H9 (cell line): ENCODE measurements at places on chromosomes 6 and 20. TPM values are rescaled to one million over a fixed set of nuclear protein-coding genes. Genes with fewer than 3 reads are reported as not detected.
A peak's percentile ranks its signal among the peaks of the same experiment; 100 is the strongest.

DNA sequence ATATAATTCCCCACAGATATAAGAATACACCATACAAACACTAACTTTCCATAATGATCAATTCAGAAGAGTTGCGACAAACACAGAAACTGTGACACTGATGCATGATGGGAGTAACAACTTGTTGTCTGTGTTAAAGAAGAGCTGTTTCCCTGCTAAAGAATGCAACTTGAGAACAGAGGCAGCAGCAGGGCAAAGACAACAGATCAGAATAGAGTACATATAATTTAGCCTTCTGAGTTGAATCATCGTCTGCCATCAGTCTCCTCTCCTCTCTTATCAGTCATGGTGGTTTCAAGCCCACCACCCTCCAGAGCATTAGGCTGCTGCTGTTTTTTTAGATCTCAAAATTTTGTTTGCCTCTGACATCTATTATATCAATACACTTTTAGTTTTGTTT lies 280.4 kb downstream of the UBE3D start:
- H3K4me3 ChIP-seq, result no peak overlapping the region
- no peaks in the 10 kb centered on the region for H3K27me3 ChIP-seq
- no peak overlapping the region for H3K27ac ChIP-seq
- DNase-seq, result no peak
- H3K36me3 ChIP-seq, result no peaks in the 10 kb centered on the region
- no peaks in the 10 kb centered on the region for H3K4me1 ChIP-seq

DNA sequence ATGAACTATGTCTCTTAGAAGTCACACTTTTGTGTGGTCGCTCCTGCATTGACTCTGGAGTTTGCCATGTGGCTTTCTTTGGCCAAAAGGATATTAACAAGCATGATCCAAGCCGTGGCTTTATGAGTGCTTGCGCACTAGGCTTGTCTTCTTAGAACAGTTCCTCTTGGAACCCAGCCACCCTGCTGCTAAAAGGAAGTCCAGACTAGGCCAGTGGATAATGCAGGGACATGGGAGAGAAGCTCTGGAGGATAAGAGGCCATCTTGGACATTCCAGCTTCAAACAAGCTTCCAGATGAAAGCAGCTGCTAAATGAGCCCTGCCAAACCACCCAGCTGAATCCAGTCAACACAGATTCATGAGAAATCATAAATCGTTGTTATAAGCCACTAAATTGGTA lies 346.4 kb downstream of the CDC5L start:
- no peak overlapping the region for H3K27ac ChIP-seq
- DNase-seq, result no peak
- H3K4me1 ChIP-seq, result no peaks in the 10 kb centered on the region; the same call in 1 of the 2 replicates

GRCh38 chr6:1851681-1852456 lies 242.2 kb downstream of the FOXC1 start:
- H3K4me1 ChIP-seq, result no peaks in the 10 kb centered on the region
- H3K27me3 ChIP-seq, result no peaks in the 10 kb centered on the region
- no peak overlapping the region for H3K27ac ChIP-seq
- H3K4me3 ChIP-seq, result no peak overlapping the region
- H3K36me3 ChIP-seq, result no peaks in the 10 kb centered on the region; the same call in 1 of the 2 replicates

- peak overlapping the region; percentile 95 for H3K4me3 ChIP-seq
- no peak for DNase-seq
- H3K4me1 ChIP-seq, result peaks cover 2% of the 10 kb centered on the region; the same call in 1 of the 2 replicates
- peaks cover 51% of the 10 kb centered on the region for H3K36me3 ChIP-seq
- H3K27me3 ChIP-seq, result no peaks in the 10 kb centered on the region; the same call in 1 of the 2 replicates
Measured at GRCh38 chr6:30741063-30741779, 1.3 kb downstream of the FLOT1 start.

DNA sequence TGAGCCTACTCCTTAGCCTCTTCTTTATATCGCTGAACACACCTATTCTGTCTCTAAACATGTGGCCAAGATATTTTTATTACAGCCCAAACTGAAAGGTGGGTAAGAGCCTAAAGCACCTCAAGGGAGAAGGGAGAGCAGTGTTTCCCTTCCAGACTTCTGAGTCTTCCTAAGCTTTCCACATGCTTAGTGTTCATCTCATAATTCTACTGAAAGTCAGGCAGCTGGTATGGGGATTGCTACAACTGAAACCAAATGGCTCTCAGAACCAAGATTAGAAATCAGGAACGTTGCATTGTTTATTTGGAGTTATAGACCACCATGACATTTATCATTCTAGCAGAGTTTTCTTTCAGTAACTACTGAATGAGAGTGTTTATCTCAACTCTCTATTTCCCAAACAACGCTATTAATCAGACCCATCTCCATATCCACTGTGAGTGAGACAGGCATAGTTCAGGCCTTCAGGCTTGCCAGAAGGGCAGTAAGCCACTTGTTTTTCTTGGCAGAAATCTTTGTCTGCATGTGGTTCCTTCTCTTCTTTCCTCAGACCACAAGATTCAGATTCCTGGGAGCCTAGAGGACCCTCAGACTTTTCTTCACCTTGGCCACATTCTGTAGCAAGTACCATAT lies 22.8 kb downstream of the VGLL2 start:
- no peaks in the 10 kb centered on the region for H3K27me3 ChIP-seq
- DNase-seq, result no peak
- no peak overlapping the region for H3K27ac ChIP-seq
- H3K4me1 ChIP-seq, result no peaks in the 10 kb centered on the region

DNA sequence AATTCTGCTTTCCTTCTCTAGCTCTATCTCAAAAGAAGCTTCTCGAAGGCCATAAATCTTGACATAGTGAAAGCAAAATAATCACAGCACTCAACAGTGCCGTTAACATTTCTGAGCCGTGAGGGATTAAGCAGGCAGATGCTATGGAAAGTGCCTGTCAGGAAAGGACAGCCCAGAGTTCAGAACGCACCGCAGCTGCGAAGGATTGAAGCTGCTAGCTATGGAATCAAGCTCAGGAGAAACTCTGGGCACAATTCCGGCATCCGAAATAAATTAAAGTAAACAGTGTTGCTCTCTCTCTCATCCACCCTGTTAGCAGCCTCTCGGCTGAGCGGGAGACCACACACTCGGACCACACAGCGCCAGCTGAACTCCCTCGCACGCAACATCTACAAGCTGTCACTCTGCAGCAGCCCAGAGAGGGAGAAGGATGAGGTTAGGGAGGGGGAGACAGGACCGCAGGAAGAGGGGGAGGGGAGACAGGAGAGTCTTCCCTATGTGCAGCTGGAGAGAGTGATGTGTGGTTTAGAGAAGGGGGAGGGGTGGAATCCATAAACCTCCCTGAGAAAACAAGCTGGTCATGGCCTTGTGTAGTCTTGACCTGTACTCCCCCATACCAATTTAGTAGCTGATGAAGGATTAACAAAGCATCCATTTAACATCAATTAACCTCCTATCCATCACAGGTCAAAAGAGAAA lies 9.0 kb downstream of the EXOC2 start:
- 0 out of 2 replicates have a peak, but pooled peaks cover 6% of the 10 kb centered on the region for H3K36me3 ChIP-seq
- H3K27me3 ChIP-seq, result no peaks in the 10 kb centered on the region
- H3K27ac ChIP-seq, result peak overlapping the region; percentile 17
- peak; percentile 87 for DNase-seq

DNA sequence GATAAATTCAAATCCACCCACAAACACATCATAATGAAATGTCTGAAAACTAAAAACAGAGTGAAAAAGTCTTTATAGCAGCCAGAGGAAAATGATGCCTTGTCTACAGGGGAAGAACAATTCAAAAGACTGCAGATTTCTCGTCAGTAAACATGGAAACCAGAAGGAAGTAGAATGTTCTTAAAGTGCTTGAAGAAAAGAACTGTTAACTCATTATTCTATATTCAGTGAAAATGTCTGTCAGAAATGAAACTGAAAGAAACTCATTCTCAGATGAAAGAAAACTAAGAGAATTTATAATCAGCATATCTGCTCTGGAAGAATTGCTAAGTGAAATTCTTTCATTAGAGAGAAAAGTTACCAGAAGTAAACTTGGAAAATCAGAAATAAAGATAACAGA lies 416.1 kb downstream of the TBC1D32 start:
- no peaks in the 10 kb centered on the region for H3K4me1 ChIP-seq
- no peaks in the 10 kb centered on the region for H3K36me3 ChIP-seq
- no peaks in the 10 kb centered on the region for H3K27me3 ChIP-seq

DNA sequence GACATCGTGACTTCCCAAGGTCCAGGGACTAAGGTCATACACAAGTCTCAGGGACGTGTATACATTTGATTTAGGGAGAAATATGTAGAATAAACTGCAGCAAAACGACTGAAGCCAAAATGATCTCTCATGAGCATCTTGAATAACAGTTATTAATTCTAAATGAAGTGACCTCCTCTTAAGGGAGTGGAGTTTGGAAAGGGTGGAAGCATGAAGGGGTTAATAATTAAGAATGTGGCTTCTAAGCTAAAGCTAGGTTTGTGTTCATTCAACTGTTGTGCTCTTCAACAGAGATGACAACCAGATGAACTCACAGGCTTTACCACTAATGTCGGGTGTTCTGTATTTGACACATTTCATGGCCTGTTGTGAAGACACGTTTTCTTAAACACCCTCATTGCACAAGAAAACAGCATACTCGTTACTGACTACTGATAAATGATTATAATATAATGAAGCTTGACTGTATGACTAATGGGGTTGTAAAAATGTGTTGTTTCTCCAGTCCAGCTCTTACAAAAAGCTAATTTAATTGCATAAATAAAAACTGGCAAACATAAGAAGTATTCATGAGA lies 1.5 kb downstream of the PPP1R14C start:
- H3K36me3 ChIP-seq, result no peaks in the 10 kb centered on the region; the same call in 1 of the 3 replicates
- H3K27me3 ChIP-seq, result peaks cover 34% of the 10 kb centered on the region
- no peak overlapping the region for H3K27ac ChIP-seq
- DNase-seq, result no peak
- H3K4me3 ChIP-seq, result peak overlapping the region; percentile 81

DNA sequence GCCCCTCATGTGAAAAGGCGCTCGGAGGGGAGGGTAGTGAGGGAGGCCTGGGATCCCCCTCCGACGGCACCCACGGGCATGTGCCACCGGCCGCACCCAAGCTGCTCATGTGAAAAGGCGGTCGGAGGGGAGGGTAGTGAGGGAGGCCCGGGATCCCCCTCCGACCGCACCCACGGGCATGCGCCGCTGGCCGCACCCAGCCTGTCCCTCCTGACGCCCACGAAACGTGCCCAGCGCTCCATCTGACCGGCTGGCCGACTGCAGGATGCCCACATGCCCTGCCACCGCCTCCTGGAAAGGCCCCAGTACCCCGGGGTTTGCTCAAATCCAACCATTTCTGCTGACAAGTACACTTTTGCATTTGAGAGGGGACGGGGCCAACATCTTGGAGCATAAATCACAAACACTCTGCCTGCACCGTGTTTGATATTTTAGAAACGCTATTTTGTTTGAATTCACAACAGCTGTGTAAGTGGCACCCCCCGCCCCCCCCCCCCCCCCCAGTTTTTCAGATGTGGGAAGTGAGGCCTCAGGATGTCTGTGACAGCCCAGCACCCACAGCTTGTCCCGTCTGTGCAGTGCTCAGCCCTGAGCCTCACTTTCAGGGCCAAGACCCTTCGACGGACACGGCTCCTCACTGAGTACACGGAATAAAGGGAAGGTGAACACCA lies 34.1 kb downstream of the SLC2A4RG start:
- H3K27ac ChIP-seq, result no peak overlapping the region
- peaks cover 3% of the 10 kb centered on the region; the same call in 2 of the 3 replicates for H3K36me3 ChIP-seq
- no peaks in the 10 kb centered on the region for H3K4me1 ChIP-seq
- H3K27me3 ChIP-seq, result no peaks in the 10 kb centered on the region
- DNase-seq, result no peak

DNA sequence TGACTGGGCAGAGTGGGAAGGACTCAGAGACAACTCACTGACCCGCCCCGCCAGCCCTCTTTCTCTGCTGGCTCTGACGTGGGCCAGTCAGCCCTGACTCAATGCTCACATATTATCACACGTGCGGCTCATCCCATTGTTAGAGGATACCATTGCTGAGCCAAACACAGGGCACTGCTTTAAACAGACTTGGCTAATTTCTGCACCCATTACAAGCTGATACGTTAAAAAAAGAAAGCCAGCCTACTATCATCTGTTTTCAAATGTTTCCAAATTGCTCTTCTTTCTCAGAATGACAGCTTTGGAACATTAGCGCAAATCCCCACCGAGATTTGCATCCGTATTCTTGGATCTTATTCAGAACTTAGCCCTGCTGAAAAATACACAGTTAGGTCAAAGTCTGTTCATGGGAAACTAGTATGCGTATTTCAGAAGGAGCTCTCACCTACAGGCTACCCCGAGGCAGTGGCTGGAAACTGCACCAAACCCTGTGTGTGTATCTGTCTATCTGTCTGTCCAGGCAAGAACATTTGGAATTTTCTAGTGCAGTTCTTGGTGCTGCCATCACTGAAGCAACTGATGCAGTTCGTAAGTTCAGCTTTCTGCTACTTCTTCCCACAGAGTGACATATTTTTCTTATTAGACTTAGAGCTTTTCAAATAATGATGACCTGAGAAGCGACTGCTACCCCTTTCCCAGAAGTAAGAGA lies 32.8 kb downstream of the RAMACL start:
- H3K36me3 ChIP-seq, result no peaks in the 10 kb centered on the region
- DNase-seq, result no peak
- no peak overlapping the region for H3K4me3 ChIP-seq

DNA sequence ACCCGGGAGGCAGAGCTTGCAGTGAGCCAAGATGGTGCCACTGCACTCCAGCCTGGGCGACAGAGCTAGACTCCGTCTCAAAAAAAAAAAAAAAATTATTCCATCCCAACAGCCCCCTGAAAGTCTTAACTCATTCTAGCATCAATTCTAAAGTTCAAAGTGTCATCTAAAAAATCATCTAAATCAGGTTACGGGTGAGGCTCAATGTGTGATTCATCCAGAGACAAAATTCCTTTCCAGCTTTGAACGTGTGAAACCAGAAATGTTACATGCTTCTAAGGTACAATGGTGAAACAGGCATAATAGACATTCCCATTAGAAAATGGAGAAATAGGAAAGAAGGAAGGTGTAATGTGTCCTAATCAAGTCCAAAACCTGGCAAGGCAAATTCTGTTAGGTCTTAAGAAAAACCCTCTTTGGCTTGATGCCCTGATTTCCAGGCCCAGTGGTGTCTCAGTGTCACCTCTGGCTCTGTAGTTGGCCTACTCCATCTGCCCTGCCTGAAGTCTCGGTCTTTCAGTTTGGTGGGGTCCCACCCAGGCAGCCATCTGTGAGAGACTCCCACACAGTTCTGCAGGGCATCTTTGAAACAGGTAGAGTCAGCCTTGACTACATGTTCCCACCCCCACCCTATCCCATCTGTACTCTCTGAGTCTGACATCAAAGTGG lies 43.5 kb downstream of the HFE start:
- no peak overlapping the region for H3K4me3 ChIP-seq
- peaks cover 4% of the 10 kb centered on the region for H3K36me3 ChIP-seq
- no peak overlapping the region for H3K27ac ChIP-seq
- H3K27me3 ChIP-seq, result no peaks in the 10 kb centered on the region
- H3K4me1 ChIP-seq, result no peaks in the 10 kb centered on the region
- no peak for DNase-seq

The C4B gene
- total RNA-seq, result 2.7 TPM in 2 replicates

The MCHR2 gene
- not detected in 2 replicates for total RNA-seq

The CD93 gene
- total RNA-seq, result not detected in 2 replicates
